GM12865 (cell line): ENCODE measurements at places on chromosomes 1 and 21.

DNA sequence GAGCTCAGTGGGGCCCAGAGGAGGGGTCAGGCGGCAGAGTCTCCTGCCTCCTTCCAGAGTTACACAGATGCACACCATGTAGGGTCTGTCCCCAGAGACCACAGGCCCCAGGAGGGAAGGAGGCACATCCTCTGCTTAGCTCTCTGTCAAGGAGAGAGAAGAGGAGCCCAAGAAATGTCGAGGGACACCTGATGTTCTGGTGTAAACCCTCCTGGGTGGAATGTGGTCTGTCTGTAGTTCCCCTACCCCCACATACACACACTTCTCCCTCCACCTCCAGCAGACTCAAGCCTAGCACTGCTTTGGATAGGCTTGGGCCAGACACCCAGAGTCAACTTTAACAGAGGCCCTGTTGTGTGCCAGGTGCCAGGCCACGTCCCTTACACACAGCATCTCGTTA, 34.2 kb downstream of the KIF21B start:
- DNase-seq = no peak

- no peak for DNase-seq
Observed at GRCh38 chr1:15196807-15197530, 43.4 kb downstream of the TMEM51 start.

- no peak for DNase-seq
Observed at GRCh38 chr1:245056913-245057312, 97.9 kb upstream of the KIF26B start.

- DNase-seq = no peak
Observed at GRCh38 chr1:99503276-99503747, 142.6 kb upstream of the PALMD start.

- no peak for DNase-seq
Observed at GRCh38 chr1:202268817-202269216, 72.9 kb downstream of the UBE2T start.

- DNase-seq = no peak
Observed at GRCh38 chr1:117179471-117179870, 31.3 kb downstream of the VTCN1 start.

- DNase-seq = no peak
Observed at GRCh38 chr1:39959651-39960333, 4.8 kb downstream of the MFSD2A start.

- no peak for DNase-seq
Observed at GRCh38 chr1:235112297-235113182, 16.1 kb downstream of the TOMM20 start.

DNA sequence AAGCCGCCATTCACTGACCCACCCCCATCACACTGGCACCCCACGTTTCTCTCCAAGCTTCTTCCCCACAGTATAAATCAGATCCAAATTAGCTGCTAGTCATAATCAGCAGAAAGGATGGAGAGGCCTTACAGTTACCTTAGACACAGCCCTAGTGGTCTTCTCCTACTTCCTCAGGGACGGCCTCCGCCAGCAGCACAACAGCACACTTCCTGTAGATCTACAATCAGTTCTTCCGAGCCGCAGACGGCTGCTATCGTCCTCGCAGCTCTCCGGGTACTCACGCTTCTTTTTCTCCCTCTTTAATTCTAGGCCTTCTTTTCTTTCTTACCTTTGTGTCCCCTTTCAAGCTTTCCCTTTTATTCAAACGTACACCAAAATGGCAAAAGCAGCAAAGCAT, 313.5 kb downstream of the SMYD3 start:
- no peak for DNase-seq

DNA sequence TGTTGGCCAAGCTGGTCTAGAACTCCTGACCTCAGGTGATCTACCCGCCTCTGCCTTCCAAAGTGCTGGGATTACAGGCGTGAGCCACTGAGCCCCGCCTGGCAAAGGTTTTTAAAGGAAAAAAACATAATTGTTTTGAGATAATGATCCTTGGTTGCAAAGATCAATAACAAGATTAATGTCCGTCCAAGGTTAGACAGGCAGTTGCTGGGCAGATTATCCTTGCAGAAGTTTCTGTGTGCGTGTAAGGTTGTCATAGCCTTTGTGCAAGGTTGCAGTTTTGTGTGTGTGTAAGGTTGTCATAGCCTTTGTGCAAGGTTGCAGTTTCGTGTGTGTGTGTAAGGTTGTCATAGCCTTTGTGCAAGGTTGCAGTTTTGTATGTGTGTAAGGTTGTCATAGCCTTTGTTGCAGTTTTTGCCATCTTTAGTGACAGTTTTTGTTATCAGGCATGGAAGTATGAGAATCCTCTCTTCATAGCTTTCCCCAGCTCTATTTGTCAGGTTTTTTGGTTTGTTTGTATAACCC, 3.6 kb downstream of the YBEY start:
- DNase-seq = peak; percentile 30

DNA sequence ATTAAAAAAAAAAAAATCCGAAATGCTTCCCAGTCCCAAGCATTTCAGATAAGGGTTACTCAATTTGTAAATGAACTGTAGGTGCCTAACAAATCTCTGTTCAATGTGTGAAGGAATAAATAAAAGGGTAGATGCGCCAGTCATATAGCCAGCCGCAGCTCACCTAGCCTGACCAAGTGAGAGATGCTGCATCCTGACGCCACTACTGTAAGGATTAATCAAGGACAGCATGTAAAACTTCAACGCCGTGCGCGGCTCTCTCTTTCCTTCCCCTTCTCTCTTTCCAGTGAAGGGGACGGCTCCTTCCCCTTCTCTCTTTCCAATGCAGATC, 441 bp downstream of the PPT1 start:
- peak; percentile 10 for DNase-seq

DNA sequence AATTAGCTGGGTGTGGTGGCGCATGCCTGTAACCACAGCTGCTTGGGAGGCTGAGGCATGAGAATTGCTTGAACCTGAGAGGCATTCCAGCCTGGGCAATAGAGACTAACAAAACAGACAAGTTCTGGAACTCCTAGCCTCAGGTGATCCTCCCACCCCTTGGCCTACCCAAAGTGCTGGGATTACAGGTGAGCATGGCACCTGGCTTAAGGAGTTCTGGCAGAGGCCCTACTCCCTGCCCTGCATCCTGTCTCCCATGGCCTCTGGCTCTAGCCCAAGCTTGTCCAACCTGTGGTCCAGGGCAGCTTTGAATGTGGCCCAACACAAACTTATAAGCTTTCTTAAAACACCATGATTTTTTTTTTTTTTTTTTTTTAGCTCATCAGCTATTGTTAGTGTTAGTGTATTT, 20.4 kb downstream of the TOMM20 start:
- DNase-seq = no peak

DNA sequence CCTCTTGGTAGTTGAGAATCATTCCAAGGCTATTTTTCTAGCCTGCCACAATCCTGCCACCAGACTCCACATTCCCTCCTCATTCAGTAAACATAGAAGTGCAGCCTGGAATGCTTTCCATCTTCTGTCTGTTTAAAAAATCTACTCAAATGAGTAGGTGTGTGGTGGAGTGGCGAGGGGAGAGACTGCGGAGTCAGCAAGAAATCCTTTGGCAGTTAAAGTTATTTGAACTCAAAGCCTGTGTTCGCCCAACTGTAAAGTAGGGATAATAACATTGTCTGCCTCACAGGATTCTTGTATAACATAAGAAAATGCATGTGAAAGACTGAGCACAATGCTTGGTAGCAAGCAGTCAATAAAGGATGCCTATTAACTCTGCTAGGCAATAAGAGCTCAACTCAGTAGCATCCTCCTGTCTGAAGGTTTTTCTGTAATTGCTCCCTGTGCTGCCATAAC, 22.2 kb upstream of the DPT start:
- no peak for DNase-seq

DNA sequence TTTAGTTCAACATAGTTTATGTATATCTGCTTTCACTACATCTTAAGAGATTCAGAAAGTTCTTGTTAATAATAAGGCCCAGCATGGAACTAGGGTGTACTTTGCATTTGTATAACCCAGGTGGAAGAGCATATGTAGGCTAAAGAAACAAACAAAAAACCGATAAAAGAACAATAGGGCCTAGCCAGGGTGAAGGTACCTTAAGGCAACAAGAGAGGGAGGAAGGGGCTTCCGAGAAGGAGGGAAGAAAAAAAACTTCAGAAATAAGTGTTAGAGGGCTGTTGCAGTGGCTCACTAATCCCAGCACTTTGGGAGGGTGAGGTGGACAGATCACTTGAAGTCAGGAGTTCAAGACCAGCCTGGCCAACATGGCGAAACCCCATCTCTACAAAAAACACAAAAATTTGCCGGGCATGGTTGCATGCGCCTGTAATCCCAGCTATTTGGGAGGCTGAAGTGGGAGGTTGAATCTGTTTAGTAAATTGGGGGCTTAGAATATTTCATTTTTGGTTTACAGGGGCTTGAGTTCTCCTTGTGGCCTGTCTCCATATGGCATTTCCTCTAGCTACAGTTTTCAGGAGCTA, 4.7 kb upstream of the SPATA45 start:
- no peak for DNase-seq

DNA sequence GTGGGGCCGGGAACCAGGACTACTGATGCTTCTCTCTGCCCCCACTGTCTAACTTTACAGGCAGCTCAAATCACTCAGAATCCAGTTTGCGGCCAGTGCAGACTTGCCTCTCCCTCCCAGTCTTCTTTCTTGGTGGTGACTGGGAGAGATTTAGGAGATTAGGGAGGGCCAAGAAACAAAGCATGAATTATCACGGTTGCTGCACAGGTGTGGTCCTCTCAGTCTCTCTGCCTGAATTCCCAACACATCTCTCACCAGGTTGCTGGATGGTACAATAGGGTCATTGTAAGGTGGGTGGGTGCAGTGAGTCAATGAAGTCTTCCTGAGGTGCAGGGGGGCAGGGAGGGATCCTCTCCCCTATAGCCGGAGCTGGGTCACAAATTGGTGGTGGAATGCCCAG, 12.6 kb downstream of the S100A11 start:
- no peak for DNase-seq

DNA sequence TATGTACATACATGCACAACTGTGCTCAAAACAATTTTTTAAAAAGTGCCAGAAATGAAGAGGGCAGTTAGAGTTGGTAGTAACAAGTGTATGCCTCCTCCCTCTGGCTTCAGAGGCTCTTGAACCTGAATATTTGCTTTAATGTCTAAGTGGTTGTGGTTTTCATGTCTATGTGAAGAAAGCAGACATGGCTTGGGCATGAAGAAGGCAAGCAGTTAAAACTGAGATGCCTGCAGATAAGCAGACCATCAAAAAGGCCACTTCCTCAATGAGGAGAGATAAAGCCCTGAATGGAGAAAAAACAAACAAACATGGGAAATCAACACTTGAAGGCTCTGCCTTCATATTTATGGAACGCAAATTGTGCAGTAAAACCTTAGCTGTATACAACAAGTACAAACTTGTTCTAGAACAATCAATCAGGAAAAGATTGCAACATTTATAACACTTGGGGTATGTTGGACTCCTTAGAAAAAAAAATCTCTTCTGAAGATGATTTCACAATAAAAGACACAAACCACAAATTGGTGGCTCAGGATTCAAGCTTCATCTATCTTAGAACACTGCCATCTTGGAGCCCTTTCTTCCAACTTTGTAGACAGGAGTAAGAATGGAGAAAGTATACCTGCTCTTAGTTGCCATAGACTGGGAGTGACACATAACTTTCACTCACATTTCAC, 52.7 kb upstream of the PLA2G4A start:
- no peak for DNase-seq

DNA sequence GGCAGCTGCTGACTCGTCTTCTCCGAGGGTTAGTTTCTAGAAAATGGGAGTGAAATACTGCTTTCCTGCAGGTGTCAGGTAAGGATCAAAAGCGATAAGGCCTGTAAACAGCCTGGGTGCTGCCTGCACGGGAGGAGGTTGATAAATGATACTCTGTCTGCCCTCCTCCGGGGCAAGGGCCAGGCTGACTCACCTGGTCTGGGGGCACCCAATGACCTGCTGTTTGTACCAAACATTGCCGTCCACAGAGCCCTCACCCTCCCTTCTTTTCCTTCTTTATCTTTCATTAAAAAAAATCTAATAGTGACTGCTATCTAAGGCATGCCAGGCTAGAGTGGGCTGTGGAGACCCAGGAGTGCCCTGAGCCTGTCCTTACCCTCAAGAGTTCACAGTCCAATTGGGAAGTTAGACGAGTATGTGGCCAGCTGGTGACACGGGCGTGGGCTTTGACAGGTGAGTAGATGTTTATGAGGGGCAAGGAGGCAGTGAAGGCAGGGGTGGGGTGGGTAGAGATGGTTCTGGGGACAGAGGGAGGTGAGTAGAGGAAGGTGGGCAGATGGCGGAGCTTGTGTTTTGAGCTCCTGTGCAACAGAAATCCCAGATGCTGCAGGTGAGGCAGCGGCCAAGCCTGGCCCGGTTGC, 16.2 kb downstream of the EDN2 start:
- DNase-seq = no peak

- no peak for DNase-seq
Observed at GRCh38 chr1:32454726-32455125, 10.1 kb upstream of the ZBTB8B start.

GRCh38 chr1:60913039-60913438, 169.3 kb upstream of the NFIA start:
- DNase-seq = no peak

DNA sequence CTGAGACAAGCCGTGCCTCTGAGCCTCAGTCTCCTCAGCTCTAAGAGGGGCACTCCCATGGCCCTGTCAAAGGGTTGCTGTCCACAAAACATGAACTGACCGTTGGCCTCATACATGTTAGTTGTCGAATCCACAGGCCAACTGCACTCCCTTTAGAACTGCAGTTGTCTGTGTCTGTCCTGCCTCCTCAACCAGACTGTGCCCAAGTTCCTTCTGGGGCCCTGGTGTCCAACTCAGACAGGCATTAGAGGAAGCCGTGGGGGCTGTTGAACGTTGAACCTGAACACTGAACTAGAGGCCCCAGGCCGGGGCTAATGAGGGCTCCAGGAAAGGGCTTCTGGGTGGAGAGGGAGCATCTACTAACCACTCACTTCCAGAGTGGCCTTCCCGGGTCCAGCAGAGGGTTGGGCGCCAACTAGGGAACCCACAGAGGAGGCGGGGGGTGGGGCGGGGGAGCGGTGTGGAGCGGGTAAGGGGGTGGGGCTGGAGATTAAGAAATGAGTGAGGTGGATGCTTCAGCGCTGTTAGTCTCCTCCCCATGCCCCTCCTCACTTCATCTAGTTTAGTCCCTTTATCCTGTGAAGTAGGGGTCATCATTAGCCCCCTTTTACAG, at the start of gene RAB42:
RAB42 (plus strand) TSS at position 558 of the 613 bp plus-strand sequence. CDS start 247 bp downstream, outside the sequence.
- DNase-seq = no peak
